SW 1271 (cell line): ENCODE measurements at places on chromosomes 3 and 15.

- DNase-seq: peak; percentile 87
These were observed 4.9 kb upstream of the FAM131A start for GRCh38 chr3:184332370-184333090.

DNA sequence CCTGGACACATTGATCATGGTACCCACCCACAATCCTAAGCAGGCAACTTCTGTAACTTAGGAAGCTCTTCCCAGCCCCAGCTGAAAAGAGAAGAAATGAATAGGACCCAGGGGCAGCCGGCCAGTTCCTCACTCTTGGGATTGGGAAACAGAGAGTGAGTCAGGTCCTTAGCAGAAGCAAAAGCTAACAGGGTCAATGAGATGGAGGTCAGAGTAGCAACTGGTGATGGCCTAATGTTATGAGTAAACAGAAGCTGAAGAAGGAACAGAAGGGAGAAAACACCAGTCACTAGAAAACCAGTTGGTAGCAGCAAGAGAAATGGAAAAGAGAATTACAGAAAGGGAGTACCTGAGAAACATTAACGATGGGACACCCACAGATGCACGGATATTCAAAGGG is 20.0 kb downstream of the RIOX2 start:
- DNase-seq: no peak

- DNase-seq: no peak
These were observed 2.4 kb upstream of the ETV5 start for GRCh38 chr3:186110975-186111974.

GRCh38 chr3:33146791-33147445 is 33.1 kb downstream of the CRTAP start:
- no peak for DNase-seq

- DNase-seq: no peak
These were observed 24.8 kb downstream of the TTC23 start for GRCh38 chr15:99224372-99225214.

- no peak for DNase-seq
These were observed 537.8 kb upstream of the ROBO2 start for GRCh38 chr3:76502076-76502475.

DNA sequence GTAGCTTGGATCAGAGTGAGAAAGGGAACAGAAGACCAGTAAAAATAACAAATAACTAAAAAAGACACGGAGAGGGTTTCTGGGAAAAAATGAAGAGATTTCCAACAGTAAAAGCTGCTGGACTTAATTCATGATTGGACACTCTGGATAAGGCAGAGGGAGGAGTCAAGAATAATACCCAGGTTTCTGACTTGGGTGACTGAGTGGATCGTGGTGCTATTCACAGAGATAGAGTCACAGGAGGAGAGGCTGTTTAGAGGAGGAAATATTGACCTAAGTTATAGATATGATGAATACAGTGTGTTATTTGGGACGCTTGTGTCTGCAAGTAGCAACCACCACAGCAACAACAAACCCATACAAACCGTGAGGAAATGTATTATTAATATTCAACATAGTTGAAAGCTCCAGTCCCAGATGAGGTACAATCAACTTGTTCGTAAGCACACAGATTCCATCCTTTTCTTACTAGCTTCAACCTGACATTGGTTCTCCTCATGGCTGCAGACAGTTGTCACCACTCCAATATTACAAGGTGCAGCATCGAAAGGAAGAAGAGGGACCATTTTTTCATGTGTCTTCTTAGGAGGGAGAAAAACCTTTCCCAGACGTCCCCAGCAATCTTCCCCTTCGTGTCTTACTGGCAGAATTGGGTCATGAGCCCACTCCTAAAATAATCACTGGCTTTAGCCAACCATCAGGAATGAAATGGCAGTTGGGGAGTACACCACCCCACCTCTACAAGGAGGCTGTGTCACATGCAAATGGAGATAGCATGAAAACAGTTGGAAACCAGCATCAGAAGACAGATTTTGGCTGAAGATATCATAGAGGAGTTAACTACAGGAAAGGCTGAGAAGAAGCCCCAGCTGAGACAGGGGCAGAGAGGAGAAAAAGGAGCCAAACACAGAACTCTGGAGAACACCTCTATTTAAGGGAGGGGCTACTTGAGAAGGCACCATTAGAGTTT is 387.8 kb downstream of the SHQ1 start:
- DNase-seq: no peak

- DNase-seq: no peak
These were observed 5.3 kb upstream of the GCSAM start for GRCh38 chr3:112138219-112138969.

DNA sequence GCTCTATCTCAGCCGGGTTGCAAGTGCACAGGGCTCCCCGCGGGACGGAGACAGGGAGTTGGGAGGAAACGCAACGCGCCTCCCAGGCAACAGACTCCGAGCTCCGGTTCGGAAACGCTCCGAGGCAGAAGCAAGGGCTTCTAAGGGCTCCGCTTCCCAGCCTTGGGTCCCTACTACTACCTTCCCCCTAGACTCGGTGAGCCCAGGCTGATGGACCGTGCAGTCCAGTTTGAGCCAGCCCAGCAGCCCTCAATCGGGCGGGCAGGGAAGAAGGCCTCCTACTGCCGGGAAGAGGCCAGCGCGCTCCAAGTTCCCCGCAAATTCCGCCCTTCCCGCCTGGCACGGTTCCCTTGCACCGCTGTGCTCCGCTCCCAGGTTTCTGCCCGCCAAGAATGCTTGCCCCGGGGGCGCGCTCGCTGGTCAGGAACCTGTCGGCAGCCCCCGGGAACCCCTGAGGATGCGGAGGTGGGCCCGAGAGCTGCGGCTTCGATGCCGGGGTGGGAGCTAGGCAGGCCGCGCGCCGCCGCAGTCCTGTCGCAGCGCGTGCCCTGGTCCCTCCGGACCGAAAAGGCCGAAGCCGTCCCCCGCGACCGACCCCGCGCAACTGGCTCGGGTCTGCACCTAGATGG is 728 bp downstream of the TRANK1 start:
- DNase-seq: no peak

GRCh38 chr3:14392231-14392630 is 10.2 kb upstream of the SLC6A6 start:
- DNase-seq: no peak

- no peak for DNase-seq
These were observed 77.5 kb downstream of the TLE3 start for GRCh38 chr15:70020229-70020628.

DNA sequence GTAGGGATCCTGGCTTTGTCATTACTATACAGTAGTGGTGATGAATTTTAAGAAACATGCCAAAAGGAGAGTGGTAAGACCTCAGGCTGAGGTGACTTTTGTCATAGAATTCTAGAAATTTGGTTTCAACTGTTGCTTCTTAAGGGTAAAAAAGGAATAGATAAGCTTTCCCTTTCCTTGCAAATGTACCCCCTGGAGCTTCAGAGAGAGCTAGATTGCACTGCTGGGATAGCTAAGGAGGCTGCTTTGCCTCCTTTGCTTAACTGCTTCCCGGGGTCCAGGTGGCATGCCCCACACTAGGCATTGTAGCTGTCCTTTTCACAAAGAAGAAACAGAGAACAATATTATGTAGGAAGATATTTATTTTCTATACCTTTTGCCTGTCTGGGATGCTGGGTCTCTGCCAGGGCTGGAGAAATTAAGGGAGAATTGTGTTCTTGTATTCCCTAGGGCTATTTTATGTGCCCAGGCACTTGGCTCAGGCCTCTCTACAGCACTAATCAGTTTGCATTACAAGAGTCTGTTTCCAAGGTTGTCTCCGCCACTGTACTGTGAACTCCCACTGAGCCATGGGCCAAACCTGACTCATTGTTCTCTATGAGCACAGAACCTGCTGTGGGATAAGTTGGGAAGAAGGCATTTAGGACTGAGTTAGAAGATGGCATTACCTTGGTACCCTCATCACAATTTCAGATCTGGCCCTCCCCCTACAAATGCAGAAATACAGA is 460.0 kb downstream of the PDCD6IP start:
- DNase-seq: no peak

GRCh38 chr3:165984589-165984988 is 147.4 kb upstream of the BCHE start:
- DNase-seq: no peak
